ENCODE measurements at places on chromosomes 13 and 19. TPM values are rescaled to one million over a fixed set of nuclear protein-coding genes. Genes with fewer than 3 reads are reported as not detected.

DNA sequence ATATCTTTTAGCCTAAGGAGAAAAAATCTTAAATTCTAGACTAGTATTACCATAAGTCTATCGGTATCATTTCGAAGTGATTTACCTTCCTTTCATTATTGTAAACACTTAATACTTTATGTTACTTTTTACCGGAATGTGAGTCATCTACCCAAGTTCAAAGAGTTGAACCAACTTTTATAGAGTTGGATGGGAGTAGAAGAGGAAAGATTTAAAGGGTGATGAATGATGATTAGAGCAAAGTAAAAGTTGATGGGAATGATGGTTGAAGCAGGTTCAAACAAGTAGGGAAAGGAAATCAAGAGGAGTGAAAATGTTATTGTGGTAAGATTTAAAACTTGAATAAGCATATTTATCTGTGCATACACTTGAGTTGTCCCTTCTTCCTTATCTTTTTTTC lies 11.3 kb upstream of the LPAR6 start:
- no peaks in the 10 kb centered on the region for H3K27me3 ChIP-seq
- peaks cover 26% of the 10 kb centered on the region for H3K36me3 ChIP-seq
- H3K27ac ChIP-seq = no peak overlapping the region
- DNase-seq = no peak
- H3K4me1 ChIP-seq = peaks cover 3% of the 10 kb centered on the region

GRCh38 chr19:40519352-40520322 lies 52.8 kb downstream of the SPTBN4 start:
- H3K36me3 ChIP-seq = no peaks in the 10 kb centered on the region
- H3K27me3 ChIP-seq = peaks cover 47% of the 10 kb centered on the region
- no peaks in the 10 kb centered on the region for H3K4me1 ChIP-seq
- peak; percentile 44 for DNase-seq
- no peak overlapping the region for H3K4me3 ChIP-seq
- no peak overlapping the region for H3K27ac ChIP-seq

- no peaks in the 10 kb centered on the region for H3K36me3 ChIP-seq
- no peaks in the 10 kb centered on the region for H3K4me1 ChIP-seq
- DNase-seq = no peak
- H3K27ac ChIP-seq = no peak overlapping the region
- no peaks in the 10 kb centered on the region for H3K27me3 ChIP-seq
- no peak overlapping the region for H3K4me3 ChIP-seq
These were observed 451.7 kb downstream of the EFNB2 start for GRCh38 chr13:106083620-106084350.

GRCh38 chr19:40889366-40889765 lies 7.3 kb upstream of the CYP2A7 start:
- H3K36me3 ChIP-seq = no peaks in the 10 kb centered on the region
- peaks cover 23% of the 10 kb centered on the region for H3K27me3 ChIP-seq
- H3K4me1 ChIP-seq = no peaks in the 10 kb centered on the region
- no peak overlapping the region for H3K27ac ChIP-seq

DNA sequence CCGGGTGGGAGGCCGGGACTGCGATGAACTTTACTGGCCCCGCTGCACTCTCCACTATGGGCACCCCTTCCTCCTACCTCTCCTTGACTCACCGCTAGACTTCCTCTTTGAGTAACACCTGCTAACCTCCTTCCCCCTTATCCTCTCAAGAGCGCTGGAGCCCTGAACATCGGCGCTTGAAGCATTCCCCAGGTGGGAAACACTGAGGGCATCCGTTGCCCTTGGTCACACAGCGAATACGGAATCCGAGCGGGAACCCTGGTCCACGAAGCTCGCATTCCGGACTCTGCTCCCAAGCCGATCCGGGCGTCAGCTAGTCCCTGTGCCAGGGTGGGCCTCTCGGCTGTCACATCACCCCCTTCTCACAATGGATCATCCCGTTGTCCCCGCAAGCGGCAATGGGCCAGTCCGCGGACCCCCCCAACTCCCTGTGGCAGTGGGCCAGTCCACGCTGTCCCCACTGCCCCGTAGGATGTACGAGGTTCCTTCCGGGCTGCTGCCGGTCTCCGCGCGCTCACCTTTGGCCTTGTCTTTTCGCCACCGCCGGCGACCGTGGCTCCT lies 4.2 kb downstream of the LIPE start:
- H3K27me3 ChIP-seq = no peaks in the 10 kb centered on the region
- peak overlapping the region; percentile 89 for H3K4me3 ChIP-seq
- H3K36me3 ChIP-seq = peaks cover 14% of the 10 kb centered on the region
- peak; percentile 56 for DNase-seq

GRCh38 chr13:51333826-51334225 lies 5.7 kb upstream of the SERPINE3 start:
- no peak for DNase-seq
- H3K36me3 ChIP-seq = no peaks in the 10 kb centered on the region
- H3K27ac ChIP-seq = no peak overlapping the region

DNA sequence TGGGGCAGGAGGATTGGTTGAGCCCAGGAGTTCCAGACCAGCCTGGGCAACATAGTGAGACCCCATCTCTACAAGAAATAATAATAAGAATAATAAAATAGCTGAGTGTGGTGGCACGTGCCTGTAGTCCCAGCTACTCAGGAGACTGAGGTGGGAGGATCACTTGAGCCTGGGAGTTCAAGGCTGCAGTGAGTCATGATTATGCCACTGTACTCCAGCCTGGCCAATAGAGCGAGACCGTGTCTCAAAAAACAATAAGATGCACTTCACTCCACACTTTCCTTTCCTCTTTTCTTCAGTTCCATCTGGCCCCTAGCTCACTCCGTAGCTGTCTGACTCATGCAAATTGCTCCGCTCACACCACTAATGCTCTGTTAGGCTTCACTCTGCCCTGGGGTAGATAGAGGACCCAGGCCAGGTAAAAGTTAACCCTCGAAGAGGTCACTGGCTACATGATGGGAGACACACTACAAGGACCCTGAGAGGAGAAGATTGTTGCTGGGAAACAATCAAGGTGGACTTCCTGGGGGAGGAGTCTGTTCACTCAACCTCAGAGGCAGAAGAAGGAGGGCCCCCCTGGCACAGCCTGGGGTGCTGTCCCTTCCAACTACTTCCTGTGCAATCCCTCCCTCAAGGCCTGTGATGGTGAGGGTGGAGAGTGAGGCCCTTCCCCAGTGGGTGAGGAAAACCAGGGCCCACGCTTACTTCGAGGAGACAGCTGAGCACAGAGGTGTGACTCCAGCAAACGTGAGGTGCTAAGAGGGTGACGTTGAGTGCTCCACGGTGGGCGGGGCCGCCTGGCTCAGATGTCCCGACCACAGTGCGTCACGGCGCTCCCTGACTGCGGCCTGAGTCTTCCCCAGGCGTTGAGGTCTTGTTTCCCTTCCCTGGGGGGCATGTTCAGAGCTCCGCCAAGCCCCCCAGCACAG lies 8.8 kb upstream of the TNFSF9 start:
- peak overlapping the region; percentile 30 for H3K4me3 ChIP-seq
- DNase-seq = peak; percentile 68
- peaks cover 4% of the 10 kb centered on the region for H3K27me3 ChIP-seq
- H3K27ac ChIP-seq = peak overlapping the region; percentile 49

GRCh38 chr19:42109896-42110295 lies 22.4 kb downstream of the POU2F2 start:
- no peaks in the 10 kb centered on the region for H3K27me3 ChIP-seq
- H3K27ac ChIP-seq = no peak overlapping the region
- no peak overlapping the region for H3K4me3 ChIP-seq
- peaks cover 32% of the 10 kb centered on the region for H3K36me3 ChIP-seq
- peaks cover 51% of the 10 kb centered on the region for H3K4me1 ChIP-seq

DNA sequence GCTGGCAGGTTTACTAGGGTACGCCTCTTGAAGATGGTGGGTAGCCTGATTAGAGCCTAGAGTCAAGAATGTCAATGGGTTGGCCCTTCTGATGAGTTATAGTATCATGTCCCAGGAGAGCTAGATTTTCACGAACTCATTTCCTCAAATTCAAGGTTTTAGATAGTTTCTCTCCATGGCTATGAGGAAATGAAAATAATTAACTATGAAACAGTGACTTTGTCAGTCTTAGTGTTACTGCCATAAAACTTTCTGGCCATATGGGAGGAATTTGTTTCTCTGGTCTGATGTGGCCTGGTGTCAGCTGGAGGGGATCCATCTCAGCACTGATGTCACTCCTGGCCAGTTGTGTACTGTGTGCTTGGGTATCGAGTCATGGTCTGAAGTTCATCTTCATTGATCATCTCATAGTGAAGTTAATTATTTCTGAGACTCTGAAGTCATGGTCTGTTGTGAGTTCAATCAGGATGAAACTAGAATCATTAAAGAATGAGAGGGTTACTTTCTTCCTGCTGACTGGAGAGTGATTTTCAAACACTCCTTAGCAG lies 49.4 kb upstream of the TNFSF11 start:
- H3K27me3 ChIP-seq = no peaks in the 10 kb centered on the region
- no peak for DNase-seq
- no peak overlapping the region for H3K27ac ChIP-seq
- no peaks in the 10 kb centered on the region for H3K36me3 ChIP-seq
- no peaks in the 10 kb centered on the region for H3K4me1 ChIP-seq

DNA sequence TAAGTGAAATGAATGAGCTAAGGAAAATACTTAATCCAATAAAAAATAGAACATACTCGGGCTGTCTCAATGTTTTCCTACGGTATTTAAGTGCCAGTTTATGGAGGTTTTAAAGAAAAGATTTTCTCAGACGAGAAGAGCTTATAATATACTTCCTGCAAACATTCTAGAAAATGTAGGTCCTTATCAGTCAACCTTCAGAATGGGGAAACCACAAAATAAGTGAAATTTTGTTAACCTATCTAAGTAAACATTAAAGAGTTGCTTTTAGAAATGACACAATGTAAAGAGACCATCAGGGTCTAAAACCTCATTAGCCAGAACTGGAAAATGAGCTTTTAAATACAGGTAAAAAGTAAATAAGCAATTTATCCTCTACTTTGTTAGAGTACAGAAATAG lies 12.1 kb downstream of the MIR17HG start:
- peaks cover 21% of the 10 kb centered on the region for H3K4me1 ChIP-seq
- peaks cover 32% of the 10 kb centered on the region for H3K36me3 ChIP-seq
- H3K27ac ChIP-seq = peak overlapping the region; percentile 14
- DNase-seq = no peak
- H3K4me3 ChIP-seq = peak overlapping the region; percentile 9

DNA sequence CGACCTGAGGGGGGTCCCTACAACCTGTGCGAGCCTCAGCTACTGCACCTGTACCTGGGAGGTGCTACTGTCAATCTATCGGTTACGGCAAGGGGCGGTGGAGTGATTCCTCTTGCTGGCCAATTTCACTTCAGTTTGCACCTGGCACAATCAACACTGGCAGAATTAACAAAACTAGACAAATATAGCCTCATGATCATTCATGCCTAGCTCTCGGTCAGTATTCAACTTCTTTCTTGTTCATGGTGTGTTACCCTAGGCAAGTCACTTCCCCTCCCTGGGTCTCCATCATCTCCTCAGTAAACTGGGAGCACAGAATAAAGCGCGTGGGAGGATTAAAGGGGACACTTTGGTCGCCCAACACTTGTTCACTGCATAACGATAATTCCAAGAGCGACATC lies 618 bp downstream of the HAUS8 start:
- H3K27me3 ChIP-seq = no peaks in the 10 kb centered on the region
- H3K4me3 ChIP-seq = peak overlapping the region; percentile 99
- DNase-seq = no peak
- peaks cover 26% of the 10 kb centered on the region for H3K36me3 ChIP-seq
- H3K27ac ChIP-seq = peak overlapping the region; percentile 98
- H3K4me1 ChIP-seq = peaks cover 48% of the 10 kb centered on the region

- peak overlapping the region; percentile 54 for H3K27ac ChIP-seq
- peak overlapping the region; percentile 87 for H3K4me3 ChIP-seq
- peaks cover 5% of the 10 kb centered on the region for H3K36me3 ChIP-seq
These were observed 569 bp upstream of the MCF2L start for GRCh38 chr13:112968380-112968909.

Gene TNNT1
- total RNA-seq = not detected

Gene SIGLEC10
- total RNA-seq = not detected

Gene GIPR
- 1.4 TPM for total RNA-seq

Gene TCF3
- total RNA-seq = 106 TPM

Gene NOVA2
- total RNA-seq = not detected
